ENCODE measurements at places on chromosomes 7 and 10.

- no peak for DNase-seq
Observed at GRCh38 chr7:16754856-16755317, 1.3 kb downstream of the TSPAN13 start.

DNA sequence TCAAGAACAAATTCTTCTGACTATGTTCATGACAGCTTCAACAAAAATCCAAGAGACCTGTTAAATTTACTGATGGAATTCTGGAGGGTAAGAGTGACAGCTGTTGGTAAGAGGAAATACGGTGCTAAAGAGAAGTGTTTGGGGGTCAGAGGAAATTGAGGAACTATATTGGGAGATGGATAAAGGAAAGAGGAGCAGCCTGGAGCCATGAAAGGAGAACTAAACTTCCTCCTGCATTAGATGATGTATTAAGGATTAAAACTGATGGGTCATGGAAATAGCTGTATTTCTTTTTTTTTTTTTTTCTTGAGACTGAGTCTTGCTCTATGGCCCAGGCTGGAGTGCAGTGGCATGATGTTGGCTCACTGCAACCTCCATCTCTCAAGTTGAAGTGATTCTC, 95.3 kb downstream of the HERPUD2 start:
- no peak for DNase-seq

- no peak for DNase-seq
Observed at GRCh38 chr7:128021366-128021765, 9.9 kb downstream of the LRRC4 start.

DNA sequence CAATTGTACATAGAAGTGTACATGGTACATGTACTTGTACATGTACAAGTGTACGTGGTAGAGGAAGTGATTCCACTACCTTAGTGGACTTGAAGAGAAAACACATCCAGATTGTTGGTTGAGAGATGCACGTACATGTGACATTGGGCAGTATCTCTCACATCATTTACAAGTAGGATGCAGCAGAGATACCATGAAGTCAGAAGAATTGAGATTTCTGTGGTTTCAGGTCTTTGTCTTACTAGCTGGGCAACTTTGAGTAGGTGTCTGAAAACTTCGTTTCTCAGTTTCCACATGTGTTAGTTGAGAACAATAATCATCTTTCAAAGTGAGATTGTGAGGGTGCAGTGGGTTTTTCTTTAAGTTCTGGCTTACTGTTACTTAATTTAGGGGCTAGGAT, 21.5 kb downstream of the CLDN12 start:
- DNase-seq: no peak

DNA sequence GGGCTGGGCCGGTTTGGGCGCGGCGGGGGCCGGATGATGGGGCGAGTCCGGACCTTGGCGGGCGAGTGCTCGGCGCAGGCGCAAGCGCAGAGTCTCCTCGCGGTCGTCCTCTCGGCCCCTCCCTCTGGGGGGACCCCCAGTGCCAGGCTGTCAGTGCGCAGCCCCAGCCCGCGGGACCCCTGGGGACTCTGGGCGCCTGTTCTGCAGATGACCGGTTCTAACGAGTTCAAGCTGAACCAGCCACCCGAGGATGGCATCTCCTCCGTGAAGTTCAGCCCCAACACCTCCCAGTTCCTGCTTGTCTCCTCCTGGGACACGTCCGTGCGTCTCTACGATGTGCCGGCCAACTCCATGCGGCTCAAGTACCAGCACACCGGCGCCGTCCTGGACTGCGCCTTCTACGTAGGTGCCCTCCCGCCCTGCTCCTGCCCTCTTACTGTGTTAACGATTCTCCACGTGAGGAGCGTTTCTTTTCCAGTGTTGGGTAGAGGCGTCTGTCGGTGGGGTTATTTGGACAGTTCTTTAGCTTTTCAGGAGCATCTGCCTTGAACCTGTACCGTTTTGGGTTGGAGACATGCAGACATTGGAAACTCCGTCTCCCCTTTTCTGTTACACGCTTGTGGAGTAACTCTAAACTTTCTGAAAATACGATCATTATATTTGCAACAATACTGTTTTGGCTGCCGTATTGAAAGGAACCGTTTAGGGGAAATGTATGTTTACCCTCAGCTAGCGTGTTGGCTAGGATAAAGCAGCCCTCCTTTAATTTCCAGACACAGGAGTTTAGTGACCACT, 706 bp downstream of the BUB3 start:
- no peak for DNase-seq

GRCh38 chr10:66085906-66086305, 839.9 kb upstream of the LRRTM3 start:
- DNase-seq: no peak

All from stimulated activated CD8-positive, alpha-beta memory T cell treated with anti-CD3 and anti-CD28 coated beads, Interleukin-4, amount 100 ng/mL, for 1 hour (primary cell).